ENCODE measurements at places on chromosomes 5 and 9.

- peak; percentile 49 for DNase-seq
Measured at GRCh38 chr9:134738869-134739659, 97.5 kb downstream of the COL5A1 start.

GRCh38 chr9:122180633-122181032 lies 20.9 kb downstream of the MORN5 start:
- peak; percentile 88 for DNase-seq

DNA sequence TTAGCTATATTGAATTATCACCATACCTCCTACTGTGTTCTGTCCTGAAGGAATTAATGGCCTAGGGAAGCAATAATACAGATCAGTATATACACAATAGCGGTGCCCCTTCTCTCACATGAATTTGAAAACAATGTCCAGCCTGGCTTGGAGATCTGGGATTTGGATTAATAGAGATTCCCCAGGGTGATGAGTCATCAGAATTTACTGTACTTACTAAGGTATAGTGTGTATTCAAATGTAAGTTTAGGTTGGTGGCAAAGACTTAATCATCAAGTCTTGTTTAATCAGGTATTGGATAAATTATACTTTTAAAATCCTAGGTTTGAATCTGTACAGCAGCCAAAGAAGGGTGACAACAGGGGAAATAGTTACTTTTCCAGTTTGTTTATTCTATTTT lies 121.5 kb downstream of the FEM1C start:
- DNase-seq = peak; percentile 33

- no peak for DNase-seq
Measured at GRCh38 chr9:126335837-126336735, 9.5 kb downstream of the MVB12B start.

Data from IMR-90 (cell line).